Fibroblast of skin of abdomen (primary cell): ENCODE measurements at places on chromosomes 7 and 10.

GRCh38 chr7:150945171-150945852 lies 32.8 kb downstream of the KCNH2 start:
- DNase-seq, result no peak

DNA sequence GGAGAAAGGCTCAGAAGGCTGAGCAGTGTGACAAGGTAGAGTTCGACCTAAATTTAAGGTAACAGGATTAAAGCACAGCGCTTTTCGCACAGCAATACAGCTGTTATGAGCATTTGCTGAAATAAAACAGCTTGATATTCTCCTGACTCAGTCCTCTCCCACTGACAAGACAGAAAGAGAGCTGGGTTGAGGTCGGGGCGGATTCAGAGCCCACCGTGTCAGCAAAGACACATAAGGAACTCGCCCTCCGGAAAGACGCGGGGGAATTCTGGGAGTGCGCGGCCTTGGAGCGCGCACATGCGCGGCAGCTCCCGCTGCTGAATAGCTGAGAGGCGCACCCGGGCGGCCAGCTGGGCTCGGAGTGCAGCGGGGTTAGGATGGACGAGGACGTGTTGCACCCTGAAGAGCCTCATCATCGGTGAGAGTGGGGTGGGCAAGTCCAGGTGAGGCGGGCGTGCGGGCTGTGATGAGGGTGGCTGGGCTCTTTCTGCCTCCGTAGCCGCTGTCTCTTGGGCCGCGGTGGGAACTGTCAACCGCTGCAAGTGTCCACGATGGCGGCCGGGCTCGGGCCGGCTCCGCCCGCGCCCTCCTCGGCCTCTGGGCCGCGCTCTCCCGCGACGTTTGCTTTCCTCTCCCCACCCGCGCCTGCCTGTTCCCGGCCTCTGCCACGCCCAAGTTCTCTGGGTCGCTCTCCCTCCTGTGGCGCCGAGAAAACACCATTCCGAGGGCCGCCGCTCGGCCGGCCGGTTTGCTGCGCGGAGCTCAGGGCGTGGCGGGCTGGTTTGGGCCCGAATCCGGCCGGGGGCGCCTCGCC lies 120.6 kb downstream of the LYZL1 start:
- DNase-seq, result peak; percentile 71

GRCh38 chr7:19705663-19706062 lies 3.2 kb downstream of the POLR1F start:
- no peak for DNase-seq

- DNase-seq, result no peak
These were observed 1.1 kb downstream of the KEL start for GRCh38 chr7:142960955-142961512.

DNA sequence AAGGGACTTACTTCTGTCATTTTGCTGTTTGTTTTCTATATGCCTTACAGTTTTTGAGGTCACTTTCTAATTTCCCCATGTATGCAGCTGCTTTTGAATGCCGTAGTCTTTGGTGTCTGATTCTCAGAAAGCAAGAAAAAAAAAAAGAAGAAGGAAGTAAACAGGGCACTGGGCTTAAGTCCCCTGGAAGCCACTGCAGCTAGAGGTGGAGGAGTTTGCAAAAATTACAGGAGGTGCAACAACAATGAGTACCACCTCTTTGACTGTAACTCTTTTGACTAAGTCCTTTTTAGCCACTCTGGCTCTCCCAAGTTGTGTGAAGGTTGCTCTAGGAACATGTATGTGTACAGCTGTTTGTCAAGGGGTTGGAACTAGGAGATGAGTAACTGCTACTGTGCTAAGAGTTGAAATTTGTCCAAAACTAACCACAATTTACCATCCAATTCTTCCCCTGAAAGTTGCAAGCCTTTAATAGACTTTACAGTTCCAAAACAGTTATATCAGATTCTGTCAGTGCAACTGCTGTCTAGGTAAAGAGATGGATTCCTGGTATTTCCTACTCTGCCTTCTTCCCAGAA lies 588.0 kb upstream of the LRRN3 start:
- DNase-seq, result peak; percentile 30

DNA sequence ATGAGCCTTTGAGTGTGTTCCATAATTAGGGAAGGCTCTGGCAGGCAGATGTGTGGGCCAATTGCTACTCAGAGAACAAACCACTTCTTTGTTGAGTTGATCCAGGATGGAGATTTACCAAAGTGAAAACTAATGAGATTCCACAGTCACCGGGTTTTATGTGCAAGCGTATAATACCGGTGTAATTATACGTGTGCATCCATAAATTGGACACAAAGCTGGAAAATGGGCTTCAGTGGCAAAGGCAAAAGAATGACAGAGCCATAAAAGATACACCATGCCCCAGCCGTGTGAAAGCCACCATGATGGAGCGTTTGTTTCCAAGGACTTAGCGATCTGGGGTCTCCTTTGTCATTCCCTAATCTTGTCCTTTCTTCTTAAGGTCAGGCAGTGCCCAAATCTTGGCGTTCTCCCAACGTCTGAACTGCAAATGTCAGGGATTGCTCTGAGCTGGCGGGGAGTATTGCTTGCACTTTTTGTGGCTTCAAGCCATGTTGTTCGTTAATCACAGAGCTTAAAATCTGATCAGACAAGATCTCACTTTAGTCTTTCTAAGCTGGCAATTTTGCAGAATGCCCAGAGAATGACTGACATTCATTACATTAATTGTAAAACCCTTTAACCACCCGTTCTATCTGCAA lies 70.1 kb downstream of the NPTX2 start:
- DNase-seq, result no peak

GRCh38 chr10:132270256-132270655 lies 37.5 kb downstream of the STK32C start:
- no peak for DNase-seq

GRCh38 chr10:87544721-87545120 lies 40.0 kb downstream of the MINPP1 start:
- peak; percentile 37 for DNase-seq

- DNase-seq, result peak; percentile 63
These were observed 17.5 kb downstream of the RCC1L start for GRCh38 chr7:75055830-75056772.

DNA sequence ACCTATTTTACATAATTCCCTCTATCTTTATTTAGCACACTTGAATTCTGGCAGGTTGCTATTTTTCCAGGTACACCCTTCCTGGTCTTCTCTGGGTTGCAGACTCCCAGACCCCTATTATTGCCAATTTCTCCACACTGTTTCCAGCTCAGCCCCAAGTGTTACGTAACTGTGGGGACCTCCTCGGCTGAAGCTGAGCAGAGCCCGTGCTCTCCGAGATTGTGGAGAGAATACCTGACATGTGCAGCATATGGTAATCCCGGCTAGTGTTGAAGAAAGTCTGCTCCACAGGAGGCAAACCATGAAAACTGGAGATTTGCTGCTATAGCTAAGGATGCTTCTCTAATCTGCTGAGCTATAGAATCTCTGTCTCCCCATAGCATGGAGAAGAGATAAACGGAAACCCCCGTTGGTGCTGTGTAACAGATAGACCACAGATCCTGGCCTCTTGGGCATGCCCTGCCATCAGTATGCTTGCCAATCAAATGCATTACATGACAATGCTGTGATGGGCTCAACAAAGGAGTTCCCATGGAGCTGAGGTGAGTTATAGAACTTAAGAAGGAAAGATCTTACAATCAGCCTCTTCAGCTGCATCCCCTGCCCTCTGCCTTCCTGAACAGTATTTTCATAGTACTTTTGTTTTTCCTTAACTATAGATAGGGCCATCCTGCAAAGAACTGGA lies 144.6 kb upstream of the AOAH start:
- no peak for DNase-seq

GRCh38 chr10:104122225-104123107 lies 495 bp downstream of the SFR1 start:
- DNase-seq, result no peak

- peak; percentile 54 for DNase-seq
These were observed 23.1 kb upstream of the ZC3HAV1L start for GRCh38 chr7:139058943-139059342.

- DNase-seq, result no peak
These were observed 542.1 kb downstream of the TCERG1L start for GRCh38 chr10:130769146-130770017.

GRCh38 chr10:112996462-112996861 lies 46.4 kb downstream of the TCF7L2 start:
- no peak for DNase-seq

DNA sequence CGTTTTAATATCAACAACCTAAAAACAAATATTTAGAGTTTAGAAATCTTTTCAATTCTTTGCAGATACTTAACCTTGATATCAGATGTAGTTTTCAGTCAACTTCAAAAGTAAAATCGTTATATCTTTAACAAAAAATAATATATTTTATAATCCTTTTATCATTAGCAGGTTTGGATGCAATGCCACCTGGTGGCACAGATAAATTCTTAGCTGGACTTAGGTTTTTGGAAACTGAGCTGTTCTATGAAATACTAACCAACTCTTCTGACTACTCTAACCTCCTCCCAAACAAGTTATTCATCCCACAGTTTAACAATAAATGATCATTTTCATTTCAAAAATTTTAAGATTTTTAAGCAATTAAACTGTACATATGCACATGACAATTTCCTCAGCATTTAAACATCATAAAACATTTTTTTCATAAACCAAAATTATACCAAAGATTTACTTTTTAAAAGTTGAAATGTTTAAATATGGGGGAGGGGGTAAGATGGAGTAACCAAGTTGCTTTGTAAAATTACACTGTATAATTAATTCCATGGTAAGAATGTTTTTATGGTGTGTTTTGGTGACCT lies 56.9 kb downstream of the HIBADH start:
- DNase-seq, result peak; percentile 31

- no peak for DNase-seq
These were observed 175.7 kb upstream of the PCLO start for GRCh38 chr7:83338277-83338950.

GRCh38 chr10:78528749-78529204 lies 495.1 kb downstream of the RPS24 start:
- DNase-seq, result no peak

DNA sequence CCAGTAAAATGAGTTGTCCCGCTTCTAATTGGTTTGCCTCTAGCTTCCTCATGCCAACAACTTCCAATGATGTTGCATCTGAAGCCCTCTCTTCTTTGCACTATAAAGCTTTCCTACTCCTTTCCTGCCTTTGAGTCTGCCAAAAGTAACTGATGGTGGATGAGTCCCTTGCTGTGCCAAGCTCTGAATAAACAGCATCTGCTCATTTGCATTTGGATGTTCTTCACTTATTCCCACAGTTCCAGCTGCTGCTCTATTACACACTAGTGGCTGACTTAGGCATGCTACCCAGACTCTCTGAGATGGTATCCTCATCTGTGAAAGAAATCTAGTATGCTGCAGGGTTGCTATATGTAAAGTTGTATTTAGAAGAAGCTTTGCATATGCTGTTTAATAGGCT lies 24.9 kb downstream of the SFR1 start:
- no peak for DNase-seq

DNA sequence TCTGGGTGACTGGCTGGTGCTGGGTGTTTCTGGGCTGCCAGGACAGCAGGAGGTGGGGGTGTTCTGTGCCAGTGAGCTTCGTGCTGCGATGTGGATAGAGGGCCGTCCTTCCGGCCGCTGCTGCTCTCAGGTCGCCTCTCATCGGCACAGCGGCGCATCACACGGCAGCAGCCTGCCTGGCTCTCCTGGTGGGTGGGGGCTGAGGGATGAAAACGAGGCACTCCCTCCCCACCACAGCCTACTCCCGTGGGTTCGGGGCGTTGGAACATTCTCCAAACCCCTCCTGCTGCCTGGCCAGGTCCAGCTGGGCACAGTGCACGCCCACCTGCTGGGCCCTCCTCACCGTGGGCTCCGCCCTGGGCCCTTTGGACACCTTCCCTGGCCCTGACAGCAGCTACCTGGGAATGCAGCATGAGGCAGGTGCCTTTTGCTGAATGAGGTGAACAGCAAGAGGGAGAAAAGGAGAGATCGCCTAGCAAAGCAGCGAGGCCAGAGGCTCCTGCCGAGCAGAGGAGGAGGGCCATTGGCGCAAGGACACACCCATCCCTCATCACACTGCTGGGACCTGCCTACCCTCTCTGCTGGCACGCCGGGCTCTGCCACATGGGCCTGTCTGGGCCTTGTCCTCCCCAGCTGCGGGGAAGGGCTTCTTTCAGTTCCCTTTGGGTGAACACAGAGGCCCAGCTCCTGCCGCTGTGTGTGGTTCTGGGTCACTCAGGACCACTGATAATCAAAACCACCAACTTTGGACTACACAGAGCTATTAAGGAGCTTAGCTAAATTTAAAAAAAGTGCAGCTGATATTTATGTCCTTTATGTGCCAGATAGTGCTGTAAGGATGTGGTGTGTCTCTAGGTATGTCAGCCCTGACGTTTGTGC lies 33.4 kb downstream of the INPP5A start:
- DNase-seq, result no peak

- DNase-seq, result no peak
These were observed 42.4 kb downstream of the INSIG1 start for GRCh38 chr7:155340071-155340531.

DNA sequence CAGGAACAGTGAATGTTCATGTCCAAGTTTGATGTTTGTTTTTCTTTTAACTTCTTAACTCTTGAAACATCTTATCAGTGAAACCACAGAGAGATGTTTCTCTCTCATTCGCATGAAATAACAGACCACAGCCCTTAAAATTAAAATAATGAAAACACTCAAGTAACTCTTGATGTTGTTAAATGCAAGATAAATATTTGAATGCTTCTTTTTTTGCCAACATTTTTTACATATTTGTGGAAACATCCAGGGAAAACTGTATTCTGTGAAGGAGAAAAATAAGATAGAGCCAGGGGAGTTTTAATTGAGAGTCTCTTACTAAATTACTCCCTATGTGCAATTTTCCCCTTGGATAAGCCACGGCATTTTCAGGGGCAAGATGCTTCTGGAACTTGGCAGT lies 361.8 kb upstream of the MGMT start:
- DNase-seq, result peak; percentile 44

- no peak for DNase-seq
These were observed 92.0 kb upstream of the MACROH2A2 start for GRCh38 chr10:69960606-69960987.

DNA sequence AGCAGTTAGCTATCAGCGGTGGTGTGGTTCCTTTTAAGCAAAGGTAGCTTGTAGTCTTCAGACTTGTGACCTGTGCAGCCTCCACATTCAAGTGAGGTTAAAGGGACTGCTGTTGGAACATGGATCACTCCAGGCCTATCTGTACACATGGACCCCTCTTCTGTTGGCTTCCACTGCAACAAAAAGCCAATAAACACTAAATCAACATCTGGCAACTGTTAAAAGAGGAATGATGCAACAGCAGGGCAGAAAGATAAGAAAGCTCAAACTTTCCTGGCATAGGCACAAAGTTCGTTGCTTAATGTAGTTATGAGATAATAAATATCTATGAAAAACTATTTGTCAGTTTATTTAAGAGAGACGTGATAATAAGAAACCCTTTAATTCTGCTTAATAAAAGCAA lies 4.0 kb upstream of the MINPP1 start:
- DNase-seq, result no peak

GRCh38 chr7:151403764-151404163 lies 6.1 kb downstream of the WDR86 start:
- no peak for DNase-seq

GRCh38 chr10:116324227-116324950 lies at the start of gene CCDC172:
CCDC172 (plus strand) TSS chr10:116324448; CDS start chr10:116325012, 564 bp downstream.
- no peak for DNase-seq

- no peak for DNase-seq
These were observed 322.6 kb upstream of the ZNF32 start for GRCh38 chr10:43971306-43971705.
